ENCODE measurements at places on chromosomes 11 and 22.

DNA sequence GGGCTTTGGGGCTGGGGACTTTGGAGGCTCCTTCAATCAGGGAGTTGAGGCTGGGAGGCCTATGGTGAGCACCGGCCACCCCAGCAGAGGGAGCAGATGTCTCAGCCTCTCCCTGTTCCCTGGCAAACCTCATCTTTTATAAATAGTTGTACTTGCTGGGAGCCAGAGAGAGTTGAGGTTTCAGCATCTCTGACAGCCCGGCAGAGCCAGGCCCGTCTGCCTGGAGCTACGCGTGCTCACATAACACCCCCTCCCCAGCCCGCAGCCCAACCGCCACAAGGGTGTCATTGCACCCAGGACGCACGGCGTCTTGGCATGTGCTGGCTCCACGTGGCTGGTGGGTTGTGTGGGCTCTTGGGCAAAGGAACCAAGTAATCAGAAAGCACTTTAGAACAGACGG lies 127.1 kb downstream of the CHST1 start:
- no peak for DNase-seq

DNA sequence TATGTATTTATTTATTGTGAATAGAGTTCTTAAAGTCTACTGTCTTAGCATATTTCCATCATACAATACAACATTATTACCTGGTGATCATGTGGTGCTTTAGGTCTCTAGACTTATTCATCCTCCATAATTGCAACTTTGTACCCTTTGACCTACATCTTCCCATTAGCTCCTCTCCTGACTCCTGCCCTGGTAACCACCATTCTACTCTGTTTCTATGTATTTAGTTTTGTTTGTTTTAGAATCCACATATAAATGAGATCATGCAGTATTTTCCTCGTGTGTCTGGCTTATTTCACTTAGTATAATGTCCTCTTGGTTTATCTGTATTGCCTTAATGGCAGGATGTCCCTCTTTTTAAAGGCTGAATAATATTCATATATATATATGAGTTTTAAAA lies 22.7 kb downstream of the NCAM1 start:
- no peak for DNase-seq

- DNase-seq, result no peak
Observed at GRCh38 chr11:47489395-47489755, 40.4 kb upstream of the RAPSN start.

DNA sequence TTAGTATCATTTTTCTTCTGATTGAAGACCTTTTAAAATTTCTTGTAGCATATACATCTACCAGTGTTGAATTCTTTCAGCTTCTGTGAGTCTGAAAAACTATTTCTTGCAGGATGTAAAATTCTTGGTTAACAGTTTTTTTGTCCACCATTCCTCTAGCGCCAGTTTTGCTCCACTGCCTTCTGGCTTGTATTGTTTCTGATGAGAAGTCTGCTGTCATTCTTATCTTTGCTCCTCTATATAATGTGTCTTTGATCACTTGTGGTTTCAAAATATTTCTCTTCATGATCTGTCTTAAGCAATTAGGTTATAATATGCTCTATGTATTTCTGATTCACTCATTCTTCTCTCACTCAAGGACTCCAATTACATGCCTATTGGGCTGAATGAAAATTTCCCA lies 152.3 kb downstream of the INSC start:
- DNase-seq, result no peak

DNA sequence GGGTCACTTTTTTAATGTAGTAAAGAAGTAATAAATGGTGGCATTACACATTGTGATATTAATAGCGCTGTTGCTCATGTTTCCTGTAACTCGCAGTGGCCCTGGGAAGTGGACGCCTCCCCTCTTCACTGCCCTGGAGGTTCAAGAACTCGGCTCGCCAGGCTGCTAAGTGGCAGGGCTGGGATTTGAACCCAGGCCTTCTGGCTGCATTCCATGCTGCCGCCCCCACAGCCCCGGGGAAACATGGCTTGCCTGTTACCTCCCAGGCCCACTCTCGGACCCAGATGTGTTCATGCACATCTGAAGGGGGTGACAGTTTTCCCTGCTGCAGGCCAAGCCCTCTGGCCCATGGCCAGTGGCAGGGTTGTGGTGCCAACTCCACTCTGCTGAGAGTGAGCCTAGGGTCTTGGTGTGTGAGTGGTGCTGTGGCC lies 25.0 kb upstream of the MGAT3 start:
- DNase-seq, result no peak

DNA sequence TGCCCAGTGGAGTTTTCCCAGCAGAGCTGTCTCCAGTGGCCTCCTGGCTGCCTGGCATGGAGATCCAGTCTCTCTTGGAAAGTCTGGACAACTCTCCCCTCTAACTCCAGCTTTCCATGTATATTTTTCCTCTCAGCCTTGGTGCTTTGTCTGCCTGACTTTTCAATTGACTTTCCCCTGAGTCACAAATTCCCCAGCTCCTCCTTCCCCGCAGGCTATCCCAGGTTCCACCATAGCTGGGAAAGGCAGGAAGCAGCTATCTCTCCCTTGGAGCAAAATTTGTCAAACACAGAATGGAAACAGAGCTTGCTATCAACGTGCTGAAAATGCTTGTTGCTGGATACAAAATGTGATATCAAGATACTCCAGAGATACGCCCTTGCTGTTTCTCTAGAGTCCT lies 384.8 kb downstream of the TMEM135 start:
- DNase-seq, result no peak

DNA sequence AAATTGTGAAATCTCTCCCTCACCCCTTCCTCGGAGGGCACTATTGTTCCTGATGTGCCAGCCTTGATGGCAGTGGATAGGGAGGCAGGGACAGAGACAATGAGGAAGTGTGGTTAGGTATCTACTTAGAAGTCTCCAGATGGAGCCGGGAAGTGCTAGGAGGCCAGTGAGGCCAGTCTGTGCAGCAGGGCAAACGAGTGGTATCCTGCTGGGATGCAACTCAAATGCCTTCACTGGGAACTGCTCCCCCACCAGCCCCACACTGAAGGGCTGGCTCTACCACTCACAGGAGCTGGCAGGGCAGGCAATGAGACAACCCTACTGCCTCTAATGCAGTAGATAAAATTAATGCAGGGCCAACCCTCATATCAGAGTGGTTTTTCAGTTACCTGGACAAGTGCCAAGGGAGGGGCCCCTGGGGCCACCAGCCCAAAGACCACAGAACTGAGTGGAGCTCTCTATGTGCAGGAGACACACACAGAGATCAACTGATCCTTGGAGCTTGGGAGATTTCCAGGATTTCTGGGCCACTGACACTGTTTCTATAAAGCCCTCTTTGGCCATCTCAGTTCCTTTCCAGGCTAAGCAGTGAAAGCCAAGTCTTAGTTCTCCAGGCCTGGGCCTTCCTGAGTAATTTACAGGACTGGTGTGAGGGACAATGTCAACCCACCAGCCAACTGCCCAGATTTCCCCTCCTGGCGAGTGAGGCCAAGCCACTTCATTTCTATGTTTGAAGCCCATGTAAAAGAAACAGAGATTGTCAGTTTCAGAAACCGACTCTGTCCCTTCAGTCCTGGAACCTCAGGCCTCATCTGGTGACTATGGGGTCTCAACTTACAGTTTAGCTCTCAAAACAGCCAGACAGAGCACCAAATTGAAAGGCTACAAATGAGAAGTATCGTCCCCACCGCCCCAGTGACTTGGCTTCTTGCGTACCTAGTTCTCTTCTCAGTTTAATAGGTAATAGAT lies 4.1 kb downstream of the MIF start:
- no peak for DNase-seq

DNA sequence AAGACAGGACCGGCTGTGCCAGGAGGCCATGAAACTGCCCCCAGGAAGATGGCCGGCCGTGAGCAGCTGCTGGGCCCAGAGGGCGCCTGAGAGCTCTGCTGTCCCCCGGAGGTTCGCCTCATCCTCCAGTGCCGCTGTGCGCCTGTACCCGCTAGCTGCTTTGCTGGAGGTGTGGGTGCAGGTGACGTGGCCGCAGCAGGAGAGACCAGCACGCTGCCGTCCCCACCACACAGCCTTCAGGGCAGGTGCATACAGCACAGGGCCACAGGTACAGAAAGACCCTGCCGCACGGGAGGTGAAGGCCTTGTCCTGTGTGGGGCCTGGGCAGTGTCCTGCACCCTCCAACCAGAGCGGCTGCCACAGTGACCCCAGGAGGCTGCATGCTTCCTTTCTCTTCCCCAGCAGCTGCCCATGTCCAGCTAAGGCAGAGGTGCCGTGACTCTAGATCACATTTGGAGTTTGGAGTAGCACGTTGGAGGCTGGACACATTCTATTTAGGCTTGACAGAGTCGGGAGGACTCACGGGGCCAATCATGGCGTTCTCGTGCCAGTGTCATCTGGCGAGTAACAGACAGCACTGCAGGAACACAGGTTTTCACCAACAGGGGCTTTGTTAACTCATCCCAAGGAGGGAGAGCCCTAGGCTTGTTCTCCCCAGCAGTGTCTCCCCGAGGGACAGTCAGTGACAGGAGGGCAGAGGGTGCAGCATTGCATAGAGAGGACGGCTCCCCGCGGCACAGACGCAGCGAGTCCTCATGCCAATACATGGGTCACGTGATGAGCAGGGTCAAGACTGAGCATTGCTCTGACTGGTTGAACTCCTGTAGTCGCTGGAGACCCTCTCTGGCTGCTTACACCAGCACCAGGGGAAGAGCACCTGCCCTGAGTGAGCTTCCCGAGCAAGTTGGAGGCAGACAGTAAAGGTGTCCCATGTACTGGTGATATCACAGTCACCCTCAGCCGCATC lies 18.7 kb upstream of the PANX2 start:
- DNase-seq, result no peak

- no peak for DNase-seq
Observed at GRCh38 chr22:41674846-41675340, 13.8 kb downstream of the SNU13 start.

GRCh38 chr11:8693010-8693551 lies 10.5 kb downstream of the RPL27A start:
- DNase-seq, result no peak

GRCh38 chr11:86805873-86806310 lies 5.5 kb downstream of the PRSS23 start:
- DNase-seq, result no peak

GRCh38 chr11:121299417-121299816 lies 6.8 kb downstream of the SC5D start:
- DNase-seq, result no peak

- peak; percentile 34 for DNase-seq
Observed at GRCh38 chr11:134032501-134033091, 36.3 kb upstream of the JAM3 start.

- DNase-seq, result no peak
Observed at GRCh38 chr11:48078689-48079088, 98.3 kb downstream of the PTPRJ start.

DNA sequence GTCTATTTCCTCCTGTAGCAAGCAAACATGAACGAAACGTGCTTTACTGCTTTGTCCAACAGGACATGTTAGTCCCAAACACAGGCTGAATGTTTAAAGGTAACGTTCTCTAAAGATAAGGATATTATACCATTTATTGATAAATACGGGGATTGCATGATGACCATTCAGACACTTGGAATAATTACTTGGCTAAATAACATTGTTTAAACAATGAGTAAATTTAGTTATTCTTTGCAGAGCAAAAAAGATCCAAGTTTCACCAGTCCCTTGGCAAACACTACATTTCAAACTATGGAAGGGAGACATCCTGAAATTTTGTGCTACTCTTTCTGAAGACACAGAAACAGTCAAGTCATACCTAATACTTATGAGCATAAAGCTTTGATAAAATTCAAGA lies 88.0 kb downstream of the ZNF280B start:
- no peak for DNase-seq

DNA sequence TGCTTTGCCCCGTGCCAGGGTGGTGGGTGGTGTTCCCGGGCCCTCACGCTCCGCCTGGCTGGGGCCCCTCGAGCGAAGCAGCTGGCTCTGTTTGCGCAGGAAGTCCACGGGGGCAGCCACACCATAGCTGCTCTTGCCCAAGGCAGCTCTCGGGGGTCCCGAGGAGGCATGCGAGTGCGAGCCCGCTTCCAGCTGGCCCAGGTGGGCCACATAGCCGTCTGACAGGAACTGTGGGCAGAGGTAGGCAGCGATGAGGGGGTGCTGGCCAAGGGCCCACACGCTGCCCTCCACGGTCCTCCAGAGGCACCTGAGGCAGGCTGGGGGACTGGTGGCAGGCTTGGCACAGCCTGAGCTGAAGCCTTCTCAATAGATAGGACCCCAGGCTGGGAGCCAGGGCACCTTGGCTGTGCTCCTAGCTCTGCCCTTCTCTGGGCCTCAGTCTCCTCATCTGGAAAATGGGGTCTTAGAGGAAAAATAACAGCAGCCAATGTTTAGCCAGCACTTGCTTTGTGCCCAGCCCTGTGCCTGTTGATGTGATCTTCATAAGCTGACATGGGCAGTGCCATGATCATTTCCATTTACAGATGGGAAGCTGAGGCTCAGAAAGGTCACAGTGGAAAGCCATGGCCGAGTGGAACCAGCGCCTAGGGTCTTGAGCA lies 9.4 kb downstream of the AIP start:
- DNase-seq, result no peak

GRCh38 chr22:50568626-50569025 lies 5.9 kb upstream of the SYCE3 start:
- no peak for DNase-seq

GRCh38 chr11:86938203-86938899 lies 16.8 kb downstream of the FZD4 start:
- no peak for DNase-seq

DNA sequence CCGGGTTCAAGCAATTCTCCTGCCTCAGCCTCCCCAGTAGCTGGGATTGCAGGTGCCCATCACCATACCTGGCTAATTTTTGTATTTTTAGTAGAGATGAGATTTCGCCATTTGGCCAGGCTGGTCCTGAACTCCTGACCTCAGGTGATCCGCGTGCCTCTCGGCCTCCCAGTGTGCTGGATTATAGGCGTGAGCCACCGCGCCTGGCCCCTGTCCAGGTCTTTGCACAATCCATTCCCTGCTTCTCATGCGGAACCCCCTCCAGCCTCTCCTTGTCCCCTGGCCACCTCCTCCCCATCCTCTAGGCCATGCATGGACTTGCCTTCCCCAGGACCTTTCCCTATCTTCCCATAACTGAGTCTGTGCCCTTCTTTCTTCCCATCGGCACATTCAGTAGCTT lies 8.7 kb downstream of the DPP3 start:
- no peak for DNase-seq

- DNase-seq, result no peak
Observed at GRCh38 chr11:984546-984945, 52.0 kb downstream of the MUC6 start.

GRCh38 chr11:33507967-33508366 lies 192.7 kb downstream of the C11orf91 start:
- no peak for DNase-seq

DNA sequence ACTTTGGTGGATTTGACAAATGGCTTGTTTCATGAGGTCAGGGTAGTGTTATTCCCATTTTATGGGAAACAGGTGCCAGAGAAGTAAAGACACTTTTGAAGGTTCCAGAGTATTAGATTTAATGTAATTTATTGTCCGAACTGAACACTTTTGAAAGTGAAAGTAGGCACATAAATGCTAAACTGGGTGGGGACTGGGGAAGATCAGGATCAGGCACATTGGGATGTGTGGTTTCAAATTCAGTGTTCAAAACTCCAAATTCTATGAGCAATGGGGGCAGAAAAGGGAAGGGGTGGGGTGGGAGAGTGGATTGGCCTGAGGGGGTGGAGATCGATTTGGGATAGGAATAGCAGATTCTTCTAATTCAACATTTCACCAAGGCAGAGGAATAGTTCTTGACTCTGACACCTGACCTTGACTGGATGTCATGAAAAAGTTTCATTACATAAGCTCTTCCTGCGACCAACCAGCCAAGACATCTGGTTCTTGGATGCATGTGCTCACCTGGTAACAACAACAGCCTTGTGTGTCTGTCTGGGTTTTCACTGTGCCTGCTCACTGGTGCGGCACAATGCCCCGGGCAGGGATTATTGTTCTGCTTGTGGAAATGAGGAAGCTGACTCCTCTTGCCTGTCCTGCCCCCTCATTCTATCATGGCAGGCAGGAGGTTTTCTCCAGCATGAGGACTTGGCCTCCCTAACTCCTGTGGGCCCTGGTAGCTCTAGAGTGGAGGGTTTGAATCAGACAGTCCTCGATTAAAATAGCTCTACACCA lies 10.8 kb downstream of the PPFIBP2 start:
- DNase-seq, result no peak
